CD8-positive, alpha-beta T cell (primary cell): ENCODE measurements at places on chromosomes 2 and 18.

DNA sequence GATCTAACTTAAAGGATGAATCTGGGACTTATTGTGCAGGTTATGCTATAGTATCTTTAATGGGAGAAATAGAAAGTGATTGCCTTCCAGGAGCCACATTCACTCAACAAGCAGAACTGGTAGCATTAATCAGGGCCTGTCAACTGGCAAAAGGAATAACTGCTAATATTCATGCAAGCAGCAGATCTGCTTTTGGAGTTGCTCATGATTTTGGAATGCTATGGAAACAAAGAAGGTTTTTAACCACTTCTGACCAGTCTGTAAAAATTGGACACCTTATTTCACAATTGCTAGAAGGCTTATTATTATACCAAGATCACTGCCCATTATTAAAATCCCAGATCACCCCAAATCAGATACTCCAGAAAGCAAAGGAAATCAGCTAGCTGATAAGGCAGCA is 200.4 kb downstream of the MREG start:
- DNase-seq, result no peak

DNA sequence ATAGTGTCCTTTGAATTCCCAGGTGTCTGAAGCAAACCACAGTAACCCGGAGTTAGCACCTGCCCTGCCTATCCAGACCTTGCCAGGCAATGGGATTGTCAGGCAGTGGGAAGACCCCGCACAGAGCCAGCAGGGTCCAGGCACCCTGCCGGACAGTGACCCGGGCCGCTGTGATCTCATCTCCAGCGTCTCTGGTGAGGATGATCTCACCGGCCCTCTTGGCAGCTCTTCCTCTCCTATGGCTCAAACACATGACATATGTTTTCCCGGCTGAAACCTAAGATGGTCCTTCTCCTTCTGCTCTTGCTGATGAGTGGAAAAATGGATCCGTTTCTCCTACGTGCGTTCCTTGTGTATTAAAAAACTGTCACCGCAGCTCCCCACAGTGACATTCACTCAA is 75.1 kb downstream of the ACOXL start:
- DNase-seq, result no peak

GRCh38 chr18:48698707-48699106 is 159.9 kb downstream of the CTIF start:
- no peak for DNase-seq

GRCh38 chr2:162092658-162093556 is 18.9 kb upstream of the DPP4 start:
- DNase-seq, result no peak

DNA sequence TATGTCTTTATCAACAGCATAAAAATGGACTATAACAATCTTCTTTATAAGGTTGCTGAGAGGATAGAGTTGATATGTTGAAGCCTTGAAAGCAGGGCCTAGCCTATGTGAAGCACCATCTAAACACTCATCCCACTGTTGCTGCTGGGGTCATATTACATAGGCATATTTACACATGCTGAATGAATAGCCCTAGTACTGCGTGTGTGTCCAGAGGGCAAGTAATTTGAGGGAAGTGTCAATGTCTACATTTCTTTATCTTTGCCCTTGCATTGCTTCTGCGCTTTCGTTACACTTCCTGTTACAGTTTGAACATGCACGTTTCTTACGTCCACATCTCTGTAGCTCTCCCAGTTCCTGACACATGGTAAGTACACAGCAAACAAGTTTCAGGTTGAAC is 280.3 kb upstream of the ATP5MC3 start:
- DNase-seq, result no peak

DNA sequence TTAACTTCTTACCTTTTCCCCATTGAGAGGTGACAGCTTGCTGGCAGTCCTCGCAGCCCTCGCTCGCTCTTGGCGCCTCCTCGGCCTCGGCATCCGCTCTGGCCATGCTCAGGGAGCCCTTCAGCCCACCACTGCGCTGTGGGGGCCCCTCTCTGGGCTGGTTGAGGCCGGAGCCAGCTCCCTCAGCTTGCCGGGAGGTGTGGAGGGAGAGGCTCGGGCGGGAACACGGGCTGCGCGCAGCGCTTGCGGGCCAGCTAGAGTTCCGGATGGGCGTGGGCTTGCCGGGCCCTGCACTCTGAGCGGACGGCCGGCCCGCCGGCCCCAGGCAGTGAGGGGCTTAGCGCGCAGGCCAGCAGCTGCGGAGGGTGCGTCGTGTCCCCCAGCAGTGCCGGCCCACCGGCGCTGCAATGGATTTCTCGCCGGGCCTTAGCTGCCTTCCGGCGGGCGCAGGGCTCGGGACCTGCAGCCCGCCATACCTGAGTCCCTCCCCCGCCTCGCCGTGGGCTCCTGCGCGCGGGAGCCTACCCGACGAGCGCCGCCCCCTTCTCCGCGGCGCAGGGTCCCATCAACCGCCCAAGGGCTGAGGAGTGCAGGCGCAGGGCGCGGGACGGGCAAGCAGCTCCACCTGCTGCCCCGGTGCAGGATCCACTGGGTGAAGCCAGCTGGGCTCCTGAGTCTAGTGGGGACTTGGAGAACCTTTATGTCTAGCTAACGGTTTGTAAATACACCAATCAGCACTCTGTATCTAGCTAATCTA is 335.0 kb downstream of the CBLN2 start:
- DNase-seq, result no peak

DNA sequence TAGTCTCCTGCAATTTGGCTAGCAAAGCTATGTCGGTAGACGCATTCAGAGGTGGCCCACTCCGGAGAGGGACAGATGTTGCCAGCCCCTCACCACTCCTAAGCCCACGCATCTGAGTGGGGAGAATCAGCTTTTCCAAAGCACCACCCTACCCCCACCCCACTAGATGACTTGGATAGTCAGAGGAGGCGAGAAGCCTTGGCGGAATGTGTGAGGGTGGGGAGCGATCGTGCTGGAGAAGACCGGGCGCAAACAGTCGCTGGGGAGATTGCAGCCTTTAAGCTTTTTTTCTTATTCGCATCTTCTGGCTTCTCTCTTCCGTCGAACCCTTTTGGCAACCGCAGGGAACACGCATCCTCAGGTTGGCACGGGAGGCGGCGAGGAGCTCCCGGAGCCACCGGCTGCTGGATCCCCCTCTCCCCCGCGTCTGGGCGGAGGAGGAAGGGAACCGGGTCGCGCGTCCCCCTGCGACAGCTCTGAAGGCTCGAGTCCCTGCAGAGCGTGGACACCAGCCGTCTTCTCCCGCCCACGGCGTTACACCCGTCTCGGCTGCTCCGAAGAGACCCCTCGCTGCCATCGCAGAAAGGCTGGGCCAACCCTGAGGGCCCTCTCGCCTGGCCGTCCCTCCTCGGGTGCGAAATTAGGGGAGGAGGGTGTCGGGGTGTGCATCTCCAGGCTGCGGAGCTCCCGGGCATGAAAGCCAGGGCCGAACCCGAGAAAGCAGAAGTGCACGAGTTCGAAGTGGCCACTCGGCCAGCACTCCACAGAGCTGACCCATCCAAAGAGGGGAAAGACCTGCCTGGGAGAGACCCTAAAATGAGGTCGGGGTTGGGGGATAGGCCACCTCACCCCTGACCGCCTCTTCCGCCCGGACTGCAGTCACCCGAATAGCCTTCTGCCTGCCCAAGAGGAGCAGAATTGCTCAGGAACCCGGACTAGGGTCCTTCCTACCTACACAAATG is 12.2 kb downstream of the EVX2 start:
- no peak for DNase-seq

DNA sequence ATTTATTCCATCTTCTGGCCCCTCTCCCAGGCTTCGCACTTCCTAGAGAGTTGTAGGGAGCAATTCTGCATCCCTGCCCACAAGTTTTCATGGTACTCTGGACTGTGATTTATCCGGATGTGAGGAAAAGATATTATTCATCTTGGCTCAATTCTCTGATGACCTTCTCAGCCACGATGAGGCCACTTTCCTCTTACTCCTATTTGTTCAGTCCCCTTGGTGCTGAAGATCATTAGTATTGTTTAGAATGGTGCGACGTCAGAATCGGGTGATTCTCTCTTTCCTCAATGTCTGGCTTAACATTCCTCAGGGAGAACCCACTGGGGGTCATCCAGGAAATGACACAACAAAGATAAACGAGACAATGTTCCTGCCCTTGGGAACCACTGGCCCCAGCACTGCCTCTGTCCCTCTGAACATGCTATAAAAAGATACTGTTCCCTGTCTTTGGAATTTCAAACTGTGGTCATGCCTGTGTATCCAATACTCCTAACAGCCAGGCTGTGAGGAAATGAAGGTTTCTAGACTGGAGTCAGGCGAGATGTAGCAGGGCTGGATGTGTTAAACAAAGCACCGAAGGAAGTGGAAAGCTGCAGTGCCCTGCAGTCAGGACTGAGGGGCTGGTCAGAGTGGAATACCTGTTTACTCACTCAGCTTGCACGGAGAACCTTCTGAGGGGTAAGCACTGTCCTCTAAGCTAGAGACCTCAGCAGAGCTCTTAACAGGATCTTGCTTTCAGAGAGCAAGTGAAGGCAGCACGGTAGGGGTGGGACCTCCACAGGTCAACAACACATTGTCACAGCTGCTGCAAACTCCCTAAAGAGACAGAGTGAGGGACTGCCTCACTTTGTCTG is 12.9 kb upstream of the GLI2 start:
- DNase-seq, result no peak

DNA sequence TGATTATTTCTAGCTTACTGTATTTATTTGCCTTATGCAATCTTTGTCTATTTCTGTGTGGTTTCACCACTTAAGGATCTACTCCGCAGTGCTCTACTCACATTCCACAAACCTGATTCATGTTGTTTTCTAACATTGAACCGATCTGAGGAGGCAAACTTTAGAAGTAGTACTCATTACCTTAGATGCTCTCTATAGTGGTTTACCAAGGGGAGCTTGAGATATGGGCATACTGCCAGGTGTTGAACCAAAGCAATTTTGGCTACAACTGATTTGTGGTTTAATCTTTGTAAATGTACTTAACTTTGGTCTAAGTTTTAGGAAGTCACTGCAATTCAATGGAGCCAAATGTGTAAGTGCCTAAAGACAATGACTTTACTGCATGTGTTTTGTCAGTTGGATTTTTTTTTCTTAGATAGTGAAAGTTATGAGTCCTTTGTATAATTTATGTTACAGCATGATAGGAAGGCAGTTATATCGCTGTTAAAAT is 50.1 kb downstream of the MAP2 start:
- no peak for DNase-seq

DNA sequence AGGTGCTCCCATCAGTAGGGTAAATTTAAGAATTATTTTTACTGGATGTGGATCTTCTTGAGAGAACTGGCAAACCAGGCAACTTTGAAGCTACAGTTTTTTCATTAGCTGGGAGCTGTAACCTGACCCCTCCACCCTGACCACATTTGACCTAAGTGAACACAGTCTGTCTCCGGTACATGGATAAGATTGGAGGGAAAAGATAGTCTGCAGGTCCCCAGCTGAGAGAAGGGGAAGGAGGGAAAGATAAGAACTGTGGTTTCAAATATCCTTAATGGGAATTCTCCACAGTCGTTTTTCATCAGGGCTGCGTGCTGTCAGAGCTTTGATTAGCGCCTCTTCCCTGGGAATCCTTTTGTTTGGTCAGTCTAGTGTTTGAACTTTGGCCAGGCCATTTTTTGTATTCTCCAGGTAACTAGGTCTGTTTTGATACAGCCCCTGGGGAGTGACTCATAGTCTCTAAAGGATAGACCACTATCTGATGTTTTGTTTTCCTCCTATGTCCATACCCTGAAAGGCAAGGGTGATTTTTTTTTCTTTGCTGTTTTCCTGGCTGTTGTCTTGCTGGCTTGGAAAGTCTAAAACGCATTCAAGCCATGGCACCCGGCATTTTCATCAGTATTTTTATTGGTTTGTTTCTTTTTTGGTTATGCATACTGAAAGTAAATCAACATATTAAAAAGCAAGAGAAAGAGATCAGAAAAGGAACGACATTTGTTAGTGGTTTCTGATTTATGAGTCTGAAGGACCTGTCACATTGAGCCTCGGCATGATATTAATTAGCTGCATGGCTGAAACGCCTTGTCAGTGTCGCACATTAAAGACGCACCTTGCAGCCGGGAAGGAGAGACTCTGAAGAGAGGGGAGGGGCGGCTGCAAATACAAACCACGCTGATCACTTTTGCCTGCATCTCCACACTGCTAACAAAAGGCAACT is 183.4 kb upstream of the FN1 start:
- DNase-seq, result no peak

GRCh38 chr2:217361483-217361880 is 501.6 kb upstream of the TNP1 start:
- no peak for DNase-seq

- no peak for DNase-seq
Observed at GRCh38 chr2:196592911-196593881, 46.3 kb upstream of the CCDC150 start.

- no peak for DNase-seq
Observed at GRCh38 chr18:48982266-48982665, 31.5 kb upstream of the SMAD7 start.

GRCh38 chr2:130391058-130391871 is 35.4 kb downstream of the PTPN18 start:
- DNase-seq, result peak; percentile 68

DNA sequence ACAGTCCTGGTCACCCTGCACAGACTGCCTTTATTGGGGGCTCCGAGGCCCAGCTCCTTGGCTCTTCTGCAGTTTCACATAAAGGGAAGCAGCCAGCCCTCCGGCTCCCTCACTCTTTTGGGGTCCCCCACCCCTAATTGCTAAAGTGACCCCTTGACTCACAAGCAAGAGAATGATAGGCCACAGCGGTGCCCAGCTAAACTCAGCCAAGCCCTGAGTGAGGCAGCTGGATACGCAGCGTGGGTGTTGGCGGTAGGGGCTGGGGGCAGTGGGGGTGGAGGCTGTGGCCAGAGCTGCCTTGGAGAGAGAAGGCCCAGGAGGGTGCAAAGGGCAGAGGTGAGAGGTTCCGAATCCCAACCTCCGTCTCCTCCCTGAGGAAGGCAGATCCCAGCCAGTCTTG is 25.5 kb upstream of the ALPP start:
- no peak for DNase-seq

DNA sequence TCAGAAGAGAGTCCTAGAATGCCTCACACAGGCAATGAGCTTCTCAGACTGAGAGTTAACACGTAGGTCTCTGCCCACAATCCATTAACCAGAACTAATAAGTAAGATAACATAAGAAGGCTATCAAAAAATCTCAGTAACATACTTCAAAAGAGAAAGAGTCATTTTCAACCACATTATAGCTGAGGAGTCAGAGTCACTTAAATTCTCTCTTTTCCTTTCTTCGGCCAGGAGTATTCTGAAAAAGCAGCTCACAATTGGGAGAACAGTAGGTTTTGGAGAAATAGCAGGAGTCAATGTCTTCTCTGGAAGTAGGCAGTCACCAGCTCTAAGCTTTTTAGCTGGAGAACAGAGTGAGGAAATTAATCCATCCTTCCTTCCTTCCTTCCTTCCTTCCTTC is 1364.4 kb upstream of the NXPH2 start:
- no peak for DNase-seq

- DNase-seq, result no peak
Observed at GRCh38 chr2:174835797-174836255, 71.6 kb upstream of the CHRNA1 start.

DNA sequence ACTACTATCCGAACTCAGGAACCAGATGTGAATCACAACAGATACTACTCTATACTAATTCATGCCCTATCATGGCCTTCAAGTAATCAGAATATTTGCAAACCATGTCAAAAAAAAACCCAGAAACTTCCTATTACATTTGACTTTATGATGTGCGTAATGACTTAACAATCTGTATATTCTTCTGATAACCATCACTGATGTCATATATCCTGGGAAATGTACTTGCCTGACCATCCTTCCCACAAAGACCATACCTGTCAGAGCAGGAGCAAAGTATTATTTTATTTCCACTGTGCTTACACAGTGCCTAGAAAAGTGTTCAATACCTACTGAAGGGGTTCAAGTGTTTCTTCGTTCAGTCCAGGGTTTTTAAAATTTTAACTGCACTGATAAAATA is 27.5 kb downstream of the PPP4R1 start:
- DNase-seq, result no peak
